SK-N-SH treated with all-trans-retinoic acid at 6 μM for 48 hours (cell line): ENCODE measurements at places on chromosomes 3 and 15.

DNA sequence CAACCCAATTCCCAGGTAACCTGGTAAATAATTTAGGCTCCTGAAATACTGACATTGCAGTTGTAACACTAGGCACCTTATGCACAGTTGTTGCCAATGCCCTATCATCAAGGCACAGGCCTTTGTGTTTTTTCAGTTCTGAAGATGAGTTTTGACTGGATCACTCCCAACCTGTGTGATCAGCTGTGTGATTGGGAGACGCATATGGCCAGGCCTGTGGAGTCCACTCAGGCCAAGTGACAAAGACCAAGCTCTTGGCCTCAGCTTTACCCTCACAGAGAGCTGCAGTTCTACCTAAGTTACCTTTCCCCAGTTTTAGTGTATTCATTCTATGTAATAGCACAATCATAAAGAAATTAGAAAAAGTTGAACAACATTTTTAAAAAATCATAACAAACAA lies 19.2 kb upstream of the AQP9 start:
- ATAC-seq = no peak

DNA sequence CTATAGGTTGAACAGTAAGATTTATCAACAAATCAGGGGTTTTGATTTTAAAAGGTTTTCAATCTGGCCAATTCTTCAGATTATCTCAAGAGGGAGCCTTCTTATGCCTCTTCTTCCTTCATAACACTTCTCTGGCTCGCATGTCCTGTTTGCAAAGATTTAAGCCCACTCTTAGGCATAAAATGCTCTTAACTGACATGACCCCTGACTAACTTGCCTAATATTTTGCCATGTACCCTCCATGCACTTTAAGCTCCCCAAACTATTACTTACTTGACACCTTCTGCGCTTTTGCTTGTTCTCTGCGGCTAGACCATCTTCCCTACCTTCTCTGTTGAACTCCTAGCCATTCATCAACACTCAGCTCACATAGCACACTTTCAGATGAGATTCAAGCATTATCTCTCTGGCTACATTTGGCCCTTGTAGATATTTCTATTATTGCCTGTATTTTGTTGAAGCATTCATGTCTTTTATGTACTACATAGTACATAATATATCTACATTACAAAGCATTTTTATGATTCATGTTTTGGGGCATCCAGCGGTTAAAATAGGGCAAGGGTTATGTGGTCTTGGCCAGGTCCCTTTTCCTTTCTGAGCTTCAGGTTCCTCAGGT lies 1.0 kb upstream of the ARIH1 start:
- ATAC-seq = no peak

- peak; percentile 81 for ATAC-seq
Observed at GRCh38 chr3:38655708-38656300, 6.3 kb upstream of the SCN5A start.

GRCh38 chr3:141336672-141337522 lies 31.4 kb upstream of the ZBTB38 start:
- peak; percentile 50; the same call in 2 of the 3 replicates for ATAC-seq

- ATAC-seq = no peak
Observed at GRCh38 chr15:68417897-68418296, 14.1 kb downstream of the ITGA11 start.

DNA sequence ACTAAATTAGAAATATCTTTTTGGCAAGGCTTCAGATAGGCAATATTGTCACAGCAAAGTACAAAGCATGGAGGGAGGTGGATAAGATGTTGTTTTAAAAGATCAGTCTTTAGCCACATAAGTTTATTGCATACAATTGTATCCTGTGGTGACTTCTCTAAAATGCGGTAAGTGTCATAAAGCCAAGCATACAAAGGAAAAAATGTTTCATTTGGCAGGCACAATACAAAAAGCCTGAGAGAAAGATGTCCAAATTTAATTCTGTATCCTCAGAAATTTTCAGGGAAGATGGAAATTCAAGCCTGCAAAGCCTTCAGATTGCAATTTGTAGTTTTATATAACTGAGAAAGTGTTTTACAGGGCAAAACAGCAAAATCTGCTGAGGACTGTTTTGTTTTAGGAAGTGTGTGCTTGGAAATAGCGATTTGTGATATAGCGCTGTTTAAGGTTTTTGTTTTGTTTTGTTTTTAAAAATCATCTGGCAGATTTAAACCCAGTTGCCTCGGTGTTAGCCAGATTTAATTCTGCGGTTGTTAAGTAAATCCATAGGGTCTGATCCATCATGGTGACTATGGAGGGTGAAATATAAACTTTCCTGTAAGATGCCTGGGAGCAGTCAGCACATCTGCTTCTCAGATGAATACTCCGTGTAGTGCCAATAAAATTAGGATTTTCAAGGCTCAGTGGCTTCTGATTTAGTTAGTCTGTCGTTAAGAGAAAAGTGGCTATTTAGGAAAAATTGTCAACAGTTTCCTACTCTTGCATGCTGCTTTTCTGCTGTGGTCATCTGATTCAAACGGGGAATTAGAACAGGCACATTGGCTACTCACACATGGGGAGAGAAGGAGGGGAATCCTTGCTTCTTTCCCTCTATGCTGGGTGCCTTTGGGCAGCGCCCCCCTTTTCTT lies 8.0 kb downstream of the KAT2B start:
- ATAC-seq = no peak

DNA sequence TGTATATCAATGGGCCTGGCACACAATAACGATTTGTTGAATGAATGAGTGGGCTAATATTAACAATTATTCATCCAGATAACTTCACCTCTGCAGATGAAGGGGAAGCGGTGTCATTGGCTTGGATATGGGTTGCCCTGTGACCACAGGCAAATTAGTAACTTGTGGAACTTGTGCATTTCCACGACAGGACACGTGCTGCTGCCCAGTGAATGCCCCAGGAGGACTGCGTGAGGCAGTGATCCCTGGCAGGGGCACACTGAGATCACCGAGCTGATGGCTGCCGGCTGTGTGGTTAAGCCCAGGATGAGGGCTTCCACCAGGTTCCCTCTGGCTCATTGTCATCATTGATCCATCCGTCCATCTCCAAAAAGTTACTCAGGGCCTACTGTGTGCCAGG lies 84.1 kb upstream of the HACD2 start:
- no peak for ATAC-seq

DNA sequence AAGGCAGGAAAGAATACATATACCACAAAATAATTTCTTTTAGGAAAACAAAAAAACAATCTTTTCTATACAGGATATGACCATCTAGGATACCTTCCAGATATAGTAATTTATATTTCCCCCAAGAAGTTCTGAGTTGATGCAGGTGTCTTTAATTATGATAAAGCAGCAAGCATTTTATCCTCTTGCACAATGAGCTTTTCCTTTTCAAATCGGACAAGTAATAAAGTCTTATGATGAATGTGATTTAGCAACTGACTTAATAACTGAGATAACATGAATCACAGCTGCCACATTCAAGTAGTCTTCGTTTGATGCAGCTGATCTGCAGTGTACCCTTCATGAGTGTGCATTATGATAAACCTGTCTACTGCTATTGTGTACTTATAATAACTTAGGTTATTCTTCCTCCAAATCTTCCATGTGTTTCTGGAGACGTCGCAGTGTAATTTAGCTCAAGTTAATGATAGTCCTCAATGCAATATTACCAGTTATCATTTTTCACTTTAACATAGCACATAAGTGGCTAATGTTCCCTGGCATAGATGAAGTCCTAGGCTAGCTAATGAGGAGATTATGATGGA lies 260.3 kb upstream of the MRPL3 start:
- ATAC-seq = no peak

DNA sequence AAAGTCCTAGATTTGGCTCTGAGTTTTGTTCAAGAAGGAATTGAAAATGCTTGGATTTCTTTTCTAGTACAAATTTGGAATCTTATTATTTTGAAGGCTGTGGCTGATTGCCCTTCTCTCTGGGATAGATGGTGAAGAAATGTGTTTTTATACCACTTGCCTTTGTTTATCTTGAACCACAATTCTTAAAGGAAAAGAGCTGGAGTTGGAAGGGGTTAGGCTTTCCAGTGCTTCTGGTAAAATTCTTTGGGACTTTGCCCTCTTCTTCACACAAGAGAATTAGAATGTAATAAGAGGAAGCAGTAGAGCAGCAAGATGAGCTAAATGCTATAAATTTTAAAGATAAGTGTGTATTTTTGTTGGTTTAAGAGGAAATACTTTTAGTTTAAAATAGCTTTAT lies 65.8 kb downstream of the COL6A5 start:
- ATAC-seq = no peak

GRCh38 chr15:65790694-65791334 lies 1.3 kb downstream of the DENND4A start:
- no peak for ATAC-seq

GRCh38 chr3:100269410-100270214 lies 8.8 kb downstream of the TBC1D23 start:
- peak; percentile 73 for ATAC-seq

GRCh38 chr15:76075046-76075445 lies 15.3 kb downstream of the TMEM266 start:
- no peak for ATAC-seq

DNA sequence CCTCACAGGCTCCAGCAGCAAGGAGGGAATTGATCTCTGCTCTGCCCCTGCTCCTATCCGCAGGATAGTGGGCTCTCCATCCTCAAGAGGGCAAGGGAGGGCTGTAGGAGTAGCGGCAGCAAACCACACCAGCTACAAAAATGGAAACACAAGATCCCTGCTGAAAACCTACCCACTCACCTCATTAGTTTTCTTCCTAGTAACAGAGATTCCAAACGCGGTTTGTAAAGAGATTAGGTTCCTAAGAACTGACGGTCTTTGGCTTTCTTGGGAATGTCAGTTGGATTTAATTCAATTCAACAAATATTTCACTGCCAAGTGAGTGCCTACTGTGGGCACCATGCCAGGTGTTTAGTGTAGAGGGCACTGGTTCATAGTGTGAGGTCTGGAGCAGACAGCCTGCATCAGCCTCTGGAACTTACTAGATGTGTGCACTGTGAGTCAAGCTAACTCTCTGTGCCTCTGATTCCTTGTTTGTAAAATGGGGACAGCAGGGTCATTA lies 84.7 kb downstream of the MRPL46 start:
- no peak for ATAC-seq

GRCh38 chr15:72227192-72227586 lies 3.8 kb downstream of the PKM start:
- ATAC-seq = no peak

DNA sequence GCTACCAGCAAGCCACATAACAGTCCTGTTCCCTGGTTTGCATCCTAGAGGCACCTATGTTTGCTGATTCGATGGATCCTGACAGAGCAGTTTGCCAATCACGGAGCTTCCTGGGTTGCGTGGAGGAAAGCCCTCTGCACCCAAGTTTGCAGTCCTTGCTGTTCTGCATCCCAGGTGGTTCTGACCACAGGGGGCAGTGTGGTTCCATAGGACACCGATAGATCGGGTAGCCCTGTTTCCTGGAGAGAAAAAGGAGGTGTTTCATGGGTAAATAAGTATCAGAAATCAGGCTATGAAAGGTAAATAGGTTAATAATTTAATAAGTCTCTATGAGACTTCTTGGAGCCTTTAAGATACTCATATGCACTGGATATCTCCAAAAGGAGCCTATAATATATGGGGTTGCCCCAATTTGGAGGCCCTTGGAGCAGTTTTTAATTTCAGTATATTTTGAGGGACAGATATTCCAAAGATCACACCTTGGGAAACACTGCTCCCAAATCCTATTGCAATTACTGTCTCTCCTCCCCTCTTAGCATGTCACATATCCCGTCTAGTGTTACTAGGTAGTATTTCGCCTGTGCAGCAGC lies 194.6 kb upstream of the TPM1 start:
- peak; percentile 26; the same call in 1 of the 3 replicates for ATAC-seq

- ATAC-seq = no peak
Observed at GRCh38 chr3:181278468-181279238, 289.1 kb upstream of the DNAJC19 start.

GRCh38 chr3:57544181-57545125 lies at the start of gene DNAH12:
Gene DNAH12 (minus strand): TSS chr3:57544344. CDS start chr3:57542870, 1,474 bp downstream.
- ATAC-seq = peak; percentile 72

DNA sequence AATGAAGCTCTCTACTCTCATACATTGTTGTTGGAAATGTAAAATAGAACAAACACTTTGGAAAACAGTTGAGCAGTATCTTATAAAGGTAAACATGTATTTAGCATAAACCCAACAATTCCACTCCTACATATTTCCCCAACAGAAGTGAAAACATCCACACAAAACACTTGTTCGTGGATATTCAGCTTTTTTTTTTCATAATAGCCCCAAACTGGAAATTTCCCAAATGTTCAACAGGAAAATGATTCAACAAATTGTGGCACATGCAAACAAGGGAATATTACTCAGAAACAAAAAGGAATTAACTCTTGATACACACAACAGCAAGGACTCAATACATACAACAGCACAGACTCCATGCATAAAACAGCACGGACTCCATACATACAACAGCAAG lies 28.5 kb downstream of the RFTN1 start:
- ATAC-seq = no peak

GRCh38 chr3:38548154-38548931 lies 52.2 kb downstream of the EXOG start:
- no peak for ATAC-seq

GRCh38 chr3:185629554-185630181 lies 43.6 kb downstream of the SENP2 start:
- 0 out of 3 replicates have a peak, but pooled peaks have one; percentile 5 for ATAC-seq

DNA sequence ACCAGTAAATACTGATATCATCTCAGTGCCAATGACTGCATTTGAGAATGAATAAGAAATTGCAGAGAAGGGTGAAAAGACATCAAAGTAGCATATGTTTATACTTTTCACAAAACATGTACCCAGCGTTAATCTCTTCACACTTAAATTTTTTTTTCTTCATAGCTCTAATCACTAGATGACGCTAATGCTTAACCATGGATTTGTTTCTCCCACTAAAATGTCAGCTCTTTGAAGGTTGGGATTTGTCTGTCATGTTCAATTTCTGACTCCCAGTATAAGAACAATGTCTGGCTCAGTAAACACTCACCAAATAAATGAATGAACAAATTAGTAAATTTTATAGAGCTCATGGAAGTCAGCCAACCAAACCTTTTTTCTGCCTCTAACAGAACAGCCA lies 78.3 kb upstream of the LMCD1 start:
- no peak for ATAC-seq

DNA sequence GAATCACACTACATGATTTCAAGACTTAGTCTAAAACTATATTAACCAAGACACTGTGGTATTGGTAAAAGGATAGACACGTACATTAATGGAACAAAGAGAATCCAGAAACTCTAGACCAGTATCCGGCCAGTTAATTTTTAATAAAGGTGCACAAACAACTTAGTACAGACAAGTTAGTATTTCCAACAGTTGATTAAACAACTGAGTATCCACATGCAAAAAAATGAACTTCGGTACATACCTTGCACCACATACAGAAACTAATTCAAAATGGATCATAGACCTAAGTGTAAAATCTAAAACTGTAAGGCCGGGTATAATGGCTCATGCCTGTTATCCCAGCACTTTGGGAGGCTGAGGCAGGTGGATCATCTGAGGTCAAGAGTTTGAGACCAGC lies 46.6 kb upstream of the DUSP7 start:
- ATAC-seq = no peak

DNA sequence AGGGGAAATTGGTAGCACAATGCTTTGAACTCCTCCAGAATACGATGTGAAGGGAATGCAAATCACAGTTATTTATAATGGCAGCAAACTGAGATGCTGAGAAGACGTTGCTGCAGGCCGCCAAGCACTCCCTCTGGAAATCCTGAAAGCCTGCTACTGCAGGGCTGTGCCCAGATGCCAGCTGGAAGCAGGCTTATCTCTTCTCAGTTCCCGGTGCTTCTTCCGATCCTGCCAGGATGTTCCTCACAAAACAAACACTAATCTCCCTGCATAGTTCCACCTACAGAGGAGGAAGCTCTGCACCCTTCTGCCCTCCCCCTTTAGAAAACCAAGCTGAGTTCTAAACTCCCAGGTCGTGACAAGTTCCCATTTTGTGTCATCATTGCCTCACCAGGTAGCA lies 201.7 kb upstream of the BCL6 start:
- no peak for ATAC-seq
